ENCODE measurements at places on chromosomes 7 and 10.

DNA sequence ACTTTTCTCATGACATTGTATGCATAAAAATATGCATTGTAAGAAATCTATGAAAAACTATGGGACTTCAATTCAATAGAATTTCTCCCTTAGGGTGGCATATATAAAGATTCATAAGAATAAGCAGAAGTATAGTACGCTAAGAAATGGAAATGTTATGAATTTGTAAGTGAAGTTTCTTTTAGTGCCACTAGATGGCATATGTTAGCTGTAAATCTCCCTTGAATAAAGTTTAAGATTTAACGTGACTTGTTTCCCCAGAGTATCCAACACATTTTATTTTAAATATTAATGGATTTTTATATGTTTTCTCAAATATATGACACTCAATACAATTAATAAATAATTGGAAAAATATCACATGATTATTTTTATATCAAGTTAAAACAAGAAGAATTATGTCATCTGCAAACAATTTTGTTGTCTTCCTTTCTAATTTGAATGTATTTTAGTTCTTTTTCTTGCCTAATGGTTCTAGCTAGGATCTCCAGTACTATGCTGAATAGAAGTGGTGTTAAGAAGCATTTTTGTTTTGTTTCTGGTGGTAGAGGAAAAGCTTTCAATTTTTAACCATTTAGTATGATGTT lies 287.2 kb downstream of the HGF start:
- no peak for DNase-seq

DNA sequence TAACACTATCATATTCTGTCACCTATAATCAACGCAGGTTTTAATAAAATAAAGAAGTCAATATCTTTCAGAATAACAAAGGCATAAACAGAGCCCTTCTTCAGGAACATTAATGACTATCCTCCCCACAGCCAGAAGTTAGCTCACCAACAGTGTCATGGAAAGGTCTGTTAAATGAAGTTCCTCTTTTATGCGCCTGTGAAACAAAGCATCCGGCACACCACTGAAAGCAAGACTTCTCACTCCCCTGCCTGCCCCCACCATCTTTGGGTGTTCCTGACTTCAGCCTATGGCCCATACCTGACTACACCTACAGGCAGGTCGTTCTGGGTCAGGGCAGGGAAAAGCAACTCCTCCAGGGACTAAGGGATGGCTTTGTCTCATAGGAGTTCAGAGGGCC lies 205.4 kb downstream of the FANK1 start:
- no peak for DNase-seq

DNA sequence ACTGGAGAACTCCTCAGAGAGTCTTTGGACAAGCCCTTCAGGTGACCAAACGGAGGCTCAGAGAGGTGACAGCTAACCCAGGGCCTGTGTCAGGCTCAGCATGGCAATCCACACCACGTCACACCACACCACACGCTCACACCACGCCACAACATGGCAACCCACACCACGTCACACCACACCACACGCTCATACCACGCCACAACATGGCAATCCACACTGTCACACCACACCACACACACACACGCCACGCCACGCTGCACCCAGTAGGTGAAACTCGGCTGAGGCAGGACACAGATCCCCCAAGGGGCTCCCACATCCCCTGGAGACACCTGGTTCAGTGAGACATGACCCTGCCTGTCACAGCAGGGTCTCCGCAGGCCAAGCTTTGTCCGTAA lies 107.3 kb downstream of the PDGFA start:
- no peak for DNase-seq

- DNase-seq: no peak
These were observed 16.2 kb downstream of the CNNM1 start for GRCh38 chr10:99345350-99345749.

GRCh38 chr10:15473396-15473767 lies 102.3 kb upstream of the FAM171A1 start:
- DNase-seq: no peak

- DNase-seq: no peak
These were observed 101.4 kb upstream of the FAM133B start for GRCh38 chr7:92691578-92691977.

DNA sequence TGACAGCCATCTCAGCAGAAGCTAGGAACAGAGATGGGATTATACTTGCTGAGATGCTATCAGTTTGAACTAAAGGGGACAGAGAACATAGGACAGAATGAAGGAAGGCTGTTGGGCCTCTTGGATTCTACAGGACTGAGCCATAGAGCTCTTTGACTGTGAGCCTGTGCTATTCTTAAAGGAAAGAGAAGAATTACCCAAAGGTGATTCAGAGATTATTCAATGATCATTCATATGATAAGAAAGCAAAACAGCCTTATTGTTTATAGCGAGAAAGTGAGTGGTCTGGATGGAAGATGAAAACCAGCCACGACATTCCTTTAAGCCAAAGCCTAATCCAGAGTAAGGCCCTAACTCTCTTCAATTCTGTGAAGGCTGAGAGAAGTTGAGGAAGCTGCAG lies 69.7 kb upstream of the NEUROD6 start:
- DNase-seq: no peak

DNA sequence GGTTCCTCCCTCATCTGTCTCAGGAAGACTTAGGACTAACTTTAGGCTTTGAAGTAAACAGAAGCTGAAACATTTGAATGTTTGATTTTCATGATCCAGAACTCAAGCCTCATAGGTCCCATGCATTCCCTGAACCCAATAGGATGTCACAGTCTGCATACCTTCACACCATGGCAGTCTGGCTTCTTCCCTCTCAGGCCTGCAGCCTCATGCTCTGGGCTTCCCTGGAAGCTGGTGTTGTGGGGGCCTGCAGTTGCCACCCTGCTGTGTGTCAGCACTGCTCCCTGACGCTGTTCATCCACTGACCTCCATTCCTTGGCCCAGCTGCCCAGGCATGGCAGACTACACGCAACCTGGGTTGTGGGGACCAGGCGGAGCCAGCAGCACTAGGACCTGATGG lies 267.5 kb upstream of the KAT6B start:
- DNase-seq: no peak

DNA sequence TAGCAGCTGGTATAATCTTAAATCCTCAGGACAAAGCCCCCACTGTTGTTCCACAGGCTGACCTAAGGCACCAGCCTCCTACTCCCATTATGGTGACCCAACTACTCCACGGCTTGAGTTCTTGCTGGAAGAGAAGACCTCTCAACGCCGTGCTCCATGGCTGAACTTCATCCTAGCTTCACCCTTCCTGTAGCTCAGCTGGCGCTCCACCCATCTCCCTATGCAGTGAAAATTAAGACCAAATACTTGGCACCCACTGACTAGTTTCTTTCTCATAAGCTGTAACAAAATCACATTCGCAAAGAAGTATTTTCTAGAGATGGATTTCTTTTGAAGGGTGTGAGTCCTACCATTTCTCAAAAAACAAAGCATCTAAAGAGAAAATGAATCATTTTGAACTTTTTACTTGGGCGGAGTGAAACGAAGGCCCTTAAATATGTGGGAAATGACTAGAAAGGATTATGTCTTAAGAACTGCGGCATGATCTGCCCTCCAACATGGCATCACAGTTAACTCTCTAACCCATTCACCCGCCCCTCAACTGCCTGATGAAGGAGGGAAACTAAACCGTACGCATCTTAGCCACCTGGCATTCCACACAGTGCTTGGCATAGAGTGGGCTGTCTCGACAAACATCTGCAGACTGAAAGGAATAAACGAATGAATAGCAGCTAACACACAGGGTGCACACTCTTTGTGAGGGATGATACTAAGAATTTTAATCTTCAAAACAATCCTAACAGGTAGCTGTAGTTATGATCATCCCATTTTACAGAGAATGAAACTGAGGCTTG lies 32.7 kb downstream of the GFRA1 start:
- DNase-seq: no peak

DNA sequence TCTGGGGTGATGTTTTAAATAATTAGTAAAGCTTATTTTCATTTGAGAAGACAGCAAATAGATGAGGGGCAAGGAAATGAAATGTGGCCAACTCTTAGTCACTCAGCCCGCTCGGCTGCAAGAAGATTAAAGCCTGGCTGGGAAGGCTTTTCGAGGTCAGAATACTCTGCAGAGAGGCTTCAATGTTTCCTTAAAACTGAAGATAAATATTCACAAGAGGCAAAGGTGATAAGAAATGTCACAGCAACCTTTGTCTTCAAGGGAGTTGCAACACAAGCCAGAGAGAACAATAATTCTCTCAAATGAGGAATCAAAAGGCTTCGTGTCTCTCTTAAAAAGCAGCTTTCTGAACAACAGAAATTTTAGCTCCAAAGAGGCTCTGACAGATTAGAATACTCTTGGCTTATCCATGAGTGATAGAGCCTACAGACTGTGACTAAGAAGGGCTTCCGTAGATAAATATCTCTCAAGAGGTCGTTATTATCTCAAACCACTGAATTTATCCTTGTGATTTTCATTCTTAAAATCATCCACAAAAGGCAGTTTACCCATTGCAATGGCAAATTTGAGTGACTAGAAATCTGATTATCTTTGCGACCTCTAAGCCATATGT lies 92.5 kb downstream of the KLF6 start:
- no peak for DNase-seq

DNA sequence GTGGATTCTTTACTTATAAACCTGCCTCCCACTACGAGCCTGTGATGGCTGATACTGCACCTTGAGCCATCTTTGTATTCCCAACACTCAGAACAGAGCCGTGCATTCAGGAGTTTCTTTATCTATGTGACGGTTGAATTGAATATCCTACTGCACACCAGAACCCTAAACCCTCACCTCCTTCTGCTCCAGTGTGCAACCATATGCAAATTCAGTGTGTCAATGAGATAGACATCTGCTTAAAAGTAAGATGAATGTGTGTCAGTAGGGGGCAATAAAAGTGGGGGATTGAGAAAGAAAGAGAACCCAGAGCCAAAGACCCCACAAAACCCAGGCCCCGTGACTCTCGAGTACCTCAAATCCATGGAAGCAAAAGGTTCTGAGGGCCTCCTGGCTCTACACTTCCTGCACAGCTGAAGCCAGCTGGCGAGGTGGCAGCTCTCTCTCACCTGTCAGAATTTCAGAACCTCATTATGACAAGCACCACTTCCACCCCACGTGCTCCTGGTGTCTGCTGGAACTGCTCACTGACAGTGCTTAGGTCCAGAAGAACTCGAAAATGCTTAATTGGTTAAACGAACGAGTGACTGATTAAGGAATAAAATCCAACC lies 143.3 kb upstream of the GPR26 start:
- DNase-seq: no peak

- no peak for DNase-seq
These were observed 85.9 kb downstream of the CCNY start for GRCh38 chr10:35422228-35422627.

Measured in brain pericyte (primary cell).